Stimulated activated CD8-positive, alpha-beta memory T cell treated with anti-CD3 and anti-CD28 coated beads, Interleukin-4, amount 100 ng/mL, for 4 hours (primary cell): ENCODE measurements at places on chromosomes 3 and 15.

- no peak for DNase-seq
Measured at GRCh38 chr15:78177447-78177873, 28.3 kb downstream of the IDH3A start.

DNA sequence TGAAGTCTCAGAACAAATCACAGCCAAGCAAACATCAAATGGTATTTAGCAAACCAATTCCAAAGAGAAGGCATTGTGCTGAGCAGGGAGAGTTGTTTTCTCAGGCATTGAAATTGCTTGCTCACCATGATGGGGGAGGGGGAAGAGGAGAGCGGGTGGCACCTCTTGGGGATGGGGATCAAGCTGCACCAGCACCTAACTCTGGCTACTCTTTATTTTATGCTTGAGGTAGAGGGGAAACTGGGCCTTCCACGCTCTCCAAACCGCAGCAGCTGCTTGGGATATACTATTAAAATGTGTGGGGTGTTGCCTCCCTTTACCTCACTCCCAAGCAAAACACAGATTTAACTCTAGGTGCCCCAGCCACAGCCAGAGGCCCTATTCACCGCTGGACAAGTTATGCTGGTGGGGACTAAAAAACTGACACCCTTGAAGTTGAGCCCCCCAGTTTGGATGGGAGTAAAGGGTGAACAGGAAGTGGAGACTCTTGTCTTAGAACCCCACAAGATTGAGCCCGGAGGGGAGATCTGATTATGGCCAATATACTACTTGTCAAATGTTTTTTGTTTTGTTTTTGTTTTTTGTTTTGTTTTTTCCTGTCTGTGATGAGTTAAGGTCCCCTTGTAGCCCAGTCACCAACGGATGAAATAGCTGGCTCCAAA is 5.0 kb upstream of the FOXB1 start:
- DNase-seq, result no peak

- no peak for DNase-seq
Measured at GRCh38 chr3:149395107-149396089, 17.9 kb upstream of the TM4SF1 start.

GRCh38 chr3:169344465-169344864 is 319.0 kb downstream of the MECOM start:
- DNase-seq, result no peak

GRCh38 chr3:169774186-169774585 is 990 bp downstream of the MYNN start:
- no peak for DNase-seq
